NCI-H460 (cell line): ENCODE measurements at places on chromosomes 7 and 10. TPM values are rescaled to one million over a fixed set of nuclear protein-coding genes. Genes with fewer than 3 reads are reported as not detected.

FUOM gene
- 5.0 and 7.2 TPM in 2 replicates for total RNA-seq

GPR85 gene
- 0.09 TPM in 1 of 2 replicates, not detected in the other for total RNA-seq

GPR26 gene
- total RNA-seq: not detected in 2 replicates

PSTK gene
- total RNA-seq: 5.6 and 9.5 TPM in 2 replicates

CRTAC1 gene
- total RNA-seq: not detected in 2 replicates

HOXA2 gene
- 1.8 and 3.0 TPM in 2 replicates for total RNA-seq

ZNF467 gene
- total RNA-seq: 3.3 TPM in 2 replicates

SVIL gene
- 9.6 and 10.8 TPM in 2 replicates for total RNA-seq

PLXNA4 gene
- total RNA-seq: 0.02 TPM in 1 of 2 replicates, not detected in the other

ZNF511 gene
- total RNA-seq: 50.4 and 56.6 TPM in 2 replicates

PTPRZ1 gene
- not detected in 2 replicates for total RNA-seq

TNS3 gene
- total RNA-seq: 20.0 and 20.6 TPM in 2 replicates

BAG3 gene
- 16.6 and 17.6 TPM in 2 replicates for total RNA-seq

TAS2R3 gene
- total RNA-seq: 0.78 and 0.84 TPM in 2 replicates

C10orf95 gene
- 0.37 and 0.55 TPM in 2 replicates for total RNA-seq

KEL gene
- 0.59 TPM in 1 of 2 replicates, not detected in the other for total RNA-seq

BTBD16 gene
- 0.43 and 0.45 TPM in 2 replicates for total RNA-seq

IGF2BP3 gene
- 78.9 and 85.4 TPM in 2 replicates for total RNA-seq

TWIST1 gene
- total RNA-seq: not detected in 2 replicates

SLC26A3 gene
- not detected in 2 replicates for total RNA-seq

PPP1R17 gene
- not detected in 2 replicates for total RNA-seq

MYPN gene
- total RNA-seq: 5.4 and 6.2 TPM in 2 replicates

MKI67 gene
- total RNA-seq: 26.0 and 29.7 TPM in 2 replicates

PRKAG2 gene
- total RNA-seq: 18.9 and 22.1 TPM in 2 replicates

FAM131B gene
- total RNA-seq: 0.06 and 0.10 TPM in 2 replicates

CALD1 gene
- total RNA-seq: 32.6 and 39.9 TPM in 2 replicates

UTF1 gene
- total RNA-seq: not detected in 2 replicates

C10orf67 gene
- total RNA-seq: 0.09 TPM in 1 of 2 replicates, not detected in the other

PRLHR gene
- total RNA-seq: not detected in 2 replicates

ITGB8 gene
- 15.6 and 18.5 TPM in 2 replicates for total RNA-seq

TRIM73 gene
- total RNA-seq: 0.78 and 1.4 TPM in 2 replicates

EPO gene
- total RNA-seq: not detected in 2 replicates

PRSS37 gene
- not detected in 2 replicates for total RNA-seq

CYP3A7 gene
- not detected in 2 replicates for total RNA-seq
